Retinal pigment epithelial cell (primary cell): ENCODE measurements at places on chromosomes 16 and 17.

DNA sequence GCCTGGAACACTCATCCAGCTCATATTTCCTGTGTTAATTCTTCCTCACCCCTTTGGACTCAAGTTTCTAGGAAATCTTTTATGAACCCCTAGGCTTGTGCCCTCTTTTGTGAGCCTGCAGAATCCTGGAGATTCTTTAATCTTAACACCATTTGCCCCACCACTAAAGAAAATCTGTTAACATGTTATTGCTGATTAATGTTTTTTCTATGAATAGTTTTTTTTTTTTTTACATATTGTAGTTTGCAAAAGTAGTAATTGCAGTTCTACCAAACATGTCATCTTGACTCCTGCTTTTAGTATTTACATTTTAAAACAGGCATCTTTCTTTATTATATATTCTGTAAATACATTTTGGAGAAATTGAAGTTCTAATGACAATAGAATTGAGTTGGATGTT, 8.5 kb downstream of the PRSS54 start:
- DNase-seq: no peak

GRCh38 chr17:2123375-2124251, 68.7 kb downstream of the HIC1 start:
- DNase-seq: no peak

GRCh38 chr17:71380535-71380934, 740.3 kb upstream of the SOX9 start:
- no peak for DNase-seq

- DNase-seq: no peak
These were observed at the start of gene FAM171A2 for GRCh38 chr17:44363613-44364159. FAM171A2 (minus strand) TSS chr17:44363853; CDS start chr17:44363714, 139 bp downstream.

GRCh38 chr17:28057731-28058246, 15.3 kb downstream of the NLK start:
- no peak for DNase-seq

GRCh38 chr17:57084361-57084801, 665 bp upstream of the AKAP1 start:
- no peak for DNase-seq

GRCh38 chr16:25009822-25010221, 5.3 kb downstream of the ARHGAP17 start:
- DNase-seq: no peak

DNA sequence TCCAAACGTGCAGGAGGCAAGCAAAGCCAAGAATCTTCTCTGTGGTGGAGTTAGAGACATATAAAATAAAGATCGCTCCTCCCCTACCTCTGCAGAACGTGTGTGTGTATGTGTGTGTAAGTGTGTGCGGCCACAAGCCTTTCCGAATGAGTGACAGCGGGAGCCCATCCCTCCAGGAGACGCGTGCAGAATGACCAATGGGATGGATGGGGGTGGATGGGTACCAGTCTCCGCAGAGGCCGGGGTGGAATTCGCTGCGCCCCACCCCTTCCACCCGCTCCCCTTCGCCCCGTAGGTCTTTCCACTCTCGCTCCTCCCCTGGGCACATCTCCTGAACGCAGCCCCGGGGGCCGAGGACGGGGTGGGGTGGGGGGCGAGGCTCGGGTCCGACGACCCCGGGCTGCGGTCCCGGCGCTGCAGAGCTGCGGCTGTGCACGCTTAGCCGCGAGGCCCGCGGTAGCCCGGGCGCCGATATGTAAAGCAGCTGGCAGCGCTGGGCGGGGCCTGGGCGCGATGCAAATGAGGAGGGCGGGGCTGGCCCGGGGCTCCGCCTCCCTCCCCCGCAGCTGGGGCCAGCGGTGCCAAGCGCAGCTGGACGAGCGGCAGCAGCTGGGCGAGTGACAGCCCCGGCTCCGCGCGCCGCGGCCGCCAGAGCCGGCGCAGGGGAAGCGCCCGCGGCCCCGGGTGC, at the start of gene PRKCB:
Gene PRKCB (plus strand): TSS at position 594 of the 688 bp plus-strand sequence.
- DNase-seq: no peak

- peak; percentile 68 for DNase-seq
These were observed 14.4 kb upstream of the FAAP100 start for GRCh38 chr17:81566461-81567126.

DNA sequence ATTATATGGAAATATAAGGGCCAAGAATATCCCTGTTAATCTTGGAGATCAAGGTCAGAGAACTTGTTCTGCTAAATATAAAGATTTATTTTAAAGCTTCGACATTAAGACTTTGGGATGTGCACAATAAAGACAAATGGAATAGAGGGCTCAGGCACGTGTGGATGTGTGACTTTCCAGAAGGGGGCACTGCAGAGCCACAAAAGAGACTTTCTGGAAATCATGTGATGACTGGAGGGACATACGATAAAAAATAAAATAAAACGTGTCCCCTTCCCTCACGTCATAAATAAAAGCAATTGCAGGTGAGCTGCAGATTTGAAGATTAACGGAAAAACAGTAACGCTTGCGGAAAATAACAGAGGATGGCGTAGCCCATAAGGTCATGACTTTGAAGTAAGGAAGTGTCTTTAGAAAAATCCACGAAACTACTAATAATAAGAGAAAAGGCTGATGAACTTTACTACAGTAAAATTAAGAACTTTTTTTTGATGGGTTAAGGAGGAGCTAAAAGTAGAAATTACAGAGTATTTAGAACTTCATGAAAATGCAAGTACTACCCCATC, 9.4 kb upstream of the ENGASE start:
- no peak for DNase-seq

GRCh38 chr16:68070249-68070730, 14.9 kb upstream of the NFATC3 start:
- no peak for DNase-seq

GRCh38 chr17:20284570-20285295, 182.6 kb downstream of the LGALS9B start:
- no peak for DNase-seq

- no peak for DNase-seq
These were observed 1.2 kb upstream of the TLCD3B start for GRCh38 chr16:30032083-30032819.

DNA sequence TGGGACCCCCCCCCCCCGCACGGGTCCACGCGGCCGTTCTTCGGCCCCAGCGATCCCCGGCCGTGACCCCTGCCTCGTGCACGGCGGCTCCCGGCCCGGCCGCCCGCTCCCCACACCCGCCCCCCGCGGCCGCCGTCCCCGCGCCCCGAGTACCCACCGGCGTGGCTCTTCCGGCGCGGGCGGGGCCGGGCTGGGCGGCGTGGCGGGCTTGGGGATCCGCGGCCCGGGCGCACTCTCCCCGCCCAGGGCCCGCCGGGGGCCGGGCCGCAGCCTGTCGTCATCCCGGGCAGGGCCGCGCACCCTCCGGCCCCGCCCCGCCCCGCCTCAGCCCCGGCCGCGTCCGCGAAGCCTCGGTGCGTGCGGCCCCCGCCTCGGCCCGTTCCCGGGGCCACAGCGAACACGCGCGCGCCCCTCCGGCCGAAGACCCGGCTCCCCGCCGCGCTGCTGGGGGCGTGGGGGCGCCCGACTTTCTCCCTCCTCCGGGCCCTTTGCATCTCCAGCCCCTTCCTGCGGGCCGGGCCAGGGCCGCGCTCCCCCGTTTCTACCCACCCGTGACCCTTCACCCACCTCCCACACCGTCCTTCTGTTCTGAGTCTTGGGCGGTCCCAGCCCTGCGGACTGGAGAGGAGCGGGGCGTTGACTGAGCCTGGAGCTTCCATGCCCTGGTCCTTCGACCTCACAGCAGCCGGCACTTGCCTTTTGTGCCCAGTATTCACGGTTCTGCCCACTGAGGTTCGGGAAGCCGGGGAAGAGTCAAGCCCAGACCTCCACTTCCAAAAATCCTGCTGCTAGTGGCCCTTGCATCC, 840 bp downstream of the MYO1C start:
- DNase-seq: no peak

GRCh38 chr17:22703204-22703603, 1010.9 kb downstream of the KCNJ18 start:
- DNase-seq: no peak
